ENCODE measurements at places on chromosomes 12 and 14.
A peak's percentile ranks its signal among the peaks of the same experiment; 100 is the strongest.

GRCh38 chr12:32139064-32139421, 32.4 kb downstream of the BICD1 start:
- DNase-seq, result no peak

DNA sequence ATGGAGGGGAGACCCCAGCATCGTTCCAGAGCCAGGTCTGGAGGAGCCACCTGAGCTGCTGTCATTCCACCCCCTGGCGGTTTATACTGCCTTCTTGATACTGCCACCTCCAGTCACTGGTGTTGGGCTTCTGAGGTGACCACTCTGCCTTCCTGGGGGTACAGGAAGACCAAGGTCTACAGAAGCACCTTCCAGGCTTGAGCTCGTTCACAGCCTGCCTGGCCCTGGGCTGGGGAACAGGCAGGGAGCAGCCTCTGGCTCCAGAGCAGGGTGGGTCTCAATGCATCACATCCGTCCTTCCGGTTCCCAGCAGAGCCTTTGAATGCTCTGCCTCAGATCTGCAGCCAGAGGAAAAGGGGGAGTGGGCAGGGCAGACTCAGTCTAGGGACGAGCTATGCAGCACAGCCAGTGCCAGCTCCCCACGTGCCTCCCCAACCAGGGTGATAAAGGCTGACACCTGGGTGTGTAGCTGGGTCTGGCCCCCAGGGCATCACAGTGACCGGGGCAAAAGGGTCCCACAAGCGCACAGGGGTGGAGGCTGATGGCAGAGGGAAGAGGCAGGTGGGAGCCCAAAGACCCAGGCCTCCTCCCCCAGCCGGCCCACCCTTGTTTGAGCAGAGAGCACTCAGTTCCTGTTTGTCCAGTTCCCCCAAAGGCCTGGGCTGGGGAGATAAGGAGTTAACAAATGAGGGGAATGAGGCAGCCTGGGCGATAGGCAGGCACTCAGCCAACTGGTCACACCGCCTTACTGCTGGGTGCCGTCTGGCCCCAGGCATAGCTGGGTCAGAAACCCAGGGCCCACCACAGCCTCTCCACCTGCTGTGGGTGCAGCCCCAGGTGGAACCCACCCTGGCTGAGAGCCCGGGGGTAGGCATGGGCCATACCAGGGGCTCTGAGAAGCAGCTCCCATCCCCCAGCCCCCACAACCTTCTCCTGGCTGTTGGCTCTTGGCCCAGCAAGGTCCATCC, 17.1 kb downstream of the DEGS2 start:
- peak; percentile 80 for DNase-seq

DNA sequence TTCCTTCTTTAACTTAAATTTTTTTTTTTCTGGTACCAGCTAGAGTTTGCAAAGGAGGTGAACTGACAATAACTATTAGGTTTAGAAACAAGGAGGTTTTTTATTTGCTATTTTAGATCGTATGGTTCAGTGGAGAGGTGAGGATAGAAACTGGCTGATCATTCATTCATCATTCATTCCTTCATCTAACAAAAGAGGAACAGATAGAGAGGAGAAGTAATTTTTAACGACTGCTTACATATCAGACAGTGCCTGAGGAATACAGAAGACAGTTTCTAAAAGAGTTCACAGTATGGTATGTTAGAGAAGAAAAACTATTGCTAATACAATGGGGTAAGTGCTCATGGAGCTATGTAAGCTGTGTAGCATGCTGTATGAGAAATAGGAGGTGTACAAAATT, 111.1 kb downstream of the ERC1 start:
- DNase-seq, result no peak

GRCh38 chr14:50798048-50798421, 32.9 kb downstream of the NIN start:
- DNase-seq, result no peak

DNA sequence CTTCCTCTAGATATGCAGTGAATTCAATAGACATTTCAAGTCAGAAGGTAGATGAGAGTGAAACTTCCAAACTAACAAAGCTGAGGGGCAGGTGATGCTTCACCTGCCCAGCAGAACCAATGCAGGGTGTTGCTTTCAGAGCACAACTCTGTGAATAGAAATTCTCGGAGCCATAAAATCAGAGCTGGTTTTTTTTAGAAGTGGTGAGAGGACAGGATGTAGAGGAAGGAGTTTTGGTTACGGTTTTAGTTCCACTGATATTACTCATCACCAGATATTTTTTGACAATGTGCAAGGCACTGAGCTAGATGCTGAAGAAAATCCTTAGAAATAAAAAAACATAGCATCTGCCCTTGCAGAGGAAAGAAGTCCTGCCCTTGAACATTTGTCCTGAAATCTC, 62.2 kb downstream of the BMP4 start:
- no peak for DNase-seq

GRCh38 chr12:107329569-107330324, 236.4 kb upstream of the CRY1 start:
- DNase-seq, result no peak

- no peak for DNase-seq
Observed at GRCh38 chr14:71262441-71262840, 355.2 kb downstream of the PCNX1 start.

DNA sequence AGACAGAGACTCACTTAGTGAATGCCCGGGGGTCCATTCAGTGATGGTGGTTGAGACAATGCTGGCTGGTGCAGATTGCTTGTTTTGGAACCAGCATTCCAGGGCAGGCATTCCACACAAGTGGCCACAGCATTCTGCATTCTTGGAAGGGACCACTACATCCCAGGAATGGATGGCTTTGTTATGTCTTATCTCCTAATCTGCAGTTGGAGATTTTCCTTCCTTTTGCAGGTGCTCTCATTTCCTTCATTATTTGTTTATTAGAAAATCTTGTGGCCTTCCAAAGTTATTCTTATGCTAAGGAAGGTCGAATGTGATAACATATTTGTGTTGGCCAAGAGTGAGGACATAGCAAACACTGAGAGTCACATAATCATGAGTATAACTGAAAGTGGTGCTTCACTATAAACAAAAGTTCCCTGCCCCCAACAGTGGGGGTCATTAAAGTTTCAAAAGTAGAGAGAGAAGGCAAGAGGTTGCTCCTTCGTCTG, 66.0 kb downstream of the BMP4 start:
- DNase-seq, result peak; percentile 21

DNA sequence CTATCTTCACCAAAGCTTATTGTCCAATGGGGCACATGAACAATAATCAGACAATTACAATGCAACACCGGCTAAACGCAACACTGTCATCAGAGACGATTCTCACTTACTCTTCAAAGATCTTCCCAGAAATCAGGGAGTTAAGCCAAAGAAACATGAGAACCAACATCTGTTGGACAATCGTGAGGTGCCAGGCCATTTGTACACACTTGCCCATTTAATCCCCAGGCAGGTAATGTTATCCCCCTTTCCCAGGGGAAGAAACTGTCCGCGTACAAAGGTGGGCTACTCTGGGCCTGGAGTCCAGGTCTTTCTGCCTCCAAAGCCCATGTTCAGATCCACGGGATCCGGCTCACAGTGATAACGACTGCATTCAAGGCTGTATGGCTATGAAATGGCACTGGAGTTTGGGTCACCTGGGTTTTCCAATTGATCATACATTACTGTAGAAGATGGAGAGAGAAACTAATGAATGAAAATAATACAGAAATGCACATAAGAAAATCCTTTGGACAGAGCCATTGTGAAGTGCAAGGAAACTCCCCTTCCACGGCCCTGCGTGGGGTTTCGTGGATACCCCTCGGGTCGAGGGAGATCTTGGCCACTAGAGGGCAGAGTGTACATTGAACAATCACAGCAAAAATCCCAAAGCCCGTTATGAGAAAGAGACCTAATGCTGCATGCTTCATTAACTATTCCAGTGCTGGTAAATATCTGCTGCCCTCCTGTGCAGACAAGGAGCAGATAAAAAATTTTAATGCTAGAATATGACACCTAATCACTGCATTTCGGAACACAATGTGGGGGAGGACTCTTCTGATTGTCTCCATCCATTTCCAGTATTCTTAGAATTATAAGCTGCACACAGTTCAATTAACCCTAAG, 111.4 kb downstream of the EGLN3 start:
- peak; percentile 25 for DNase-seq

DNA sequence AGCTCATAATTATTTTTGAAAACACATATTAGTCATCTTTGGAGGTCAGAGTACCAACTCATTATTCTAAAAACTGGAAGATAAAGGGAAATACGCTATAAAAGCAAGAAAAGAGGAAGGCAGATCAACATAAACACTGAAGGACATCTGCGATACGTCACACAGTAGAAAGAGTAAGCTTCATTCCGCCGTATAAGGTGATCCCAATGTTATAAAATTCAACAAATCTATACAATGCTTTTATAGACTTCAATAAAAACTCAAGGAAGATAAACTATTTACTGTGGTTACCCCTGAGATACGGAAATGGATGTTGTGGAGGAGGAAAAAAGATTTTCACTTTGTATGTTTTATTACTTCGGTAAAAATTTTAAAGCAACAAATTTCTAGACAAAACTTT, 92.6 kb downstream of the ITPR2 start:
- DNase-seq, result no peak

DNA sequence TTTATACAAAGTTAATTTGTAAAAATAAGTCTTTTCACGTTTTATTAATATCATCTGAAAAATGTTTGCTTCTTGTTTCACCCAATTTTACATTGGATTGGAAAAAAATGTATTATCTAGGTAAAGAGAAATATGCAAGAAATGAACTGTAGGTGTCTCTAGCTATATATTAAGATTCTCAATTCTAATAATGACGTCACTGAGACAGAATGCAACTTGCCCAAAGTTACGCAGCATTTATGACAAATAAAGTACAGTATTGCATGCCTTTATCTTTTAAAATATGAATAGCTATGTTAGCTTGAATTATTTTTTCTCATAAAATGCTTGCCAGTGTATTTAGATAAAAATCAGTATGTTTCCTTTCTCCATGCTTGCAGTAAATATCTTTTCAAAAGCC, 728.8 kb downstream of the RERGL start:
- DNase-seq, result no peak

- DNase-seq, result no peak
Observed at GRCh38 chr14:61513986-61514830, 181.1 kb upstream of the HIF1A start.

GRCh38 chr14:51308866-51309265, 68.8 kb downstream of the TMX1 start:
- no peak for DNase-seq
